ENCODE measurements at places on chromosomes 1 and 21.
A peak's percentile ranks its signal among the peaks of the same experiment; 100 is the strongest.

GRCh38 chr1:5566924-5567323, 425.3 kb downstream of the NPHP4 start:
- no peak for DNase-seq

- peak; percentile 9 for DNase-seq
These were observed 38.1 kb downstream of the CD160 start for GRCh38 chr1:145757420-145757819.

DNA sequence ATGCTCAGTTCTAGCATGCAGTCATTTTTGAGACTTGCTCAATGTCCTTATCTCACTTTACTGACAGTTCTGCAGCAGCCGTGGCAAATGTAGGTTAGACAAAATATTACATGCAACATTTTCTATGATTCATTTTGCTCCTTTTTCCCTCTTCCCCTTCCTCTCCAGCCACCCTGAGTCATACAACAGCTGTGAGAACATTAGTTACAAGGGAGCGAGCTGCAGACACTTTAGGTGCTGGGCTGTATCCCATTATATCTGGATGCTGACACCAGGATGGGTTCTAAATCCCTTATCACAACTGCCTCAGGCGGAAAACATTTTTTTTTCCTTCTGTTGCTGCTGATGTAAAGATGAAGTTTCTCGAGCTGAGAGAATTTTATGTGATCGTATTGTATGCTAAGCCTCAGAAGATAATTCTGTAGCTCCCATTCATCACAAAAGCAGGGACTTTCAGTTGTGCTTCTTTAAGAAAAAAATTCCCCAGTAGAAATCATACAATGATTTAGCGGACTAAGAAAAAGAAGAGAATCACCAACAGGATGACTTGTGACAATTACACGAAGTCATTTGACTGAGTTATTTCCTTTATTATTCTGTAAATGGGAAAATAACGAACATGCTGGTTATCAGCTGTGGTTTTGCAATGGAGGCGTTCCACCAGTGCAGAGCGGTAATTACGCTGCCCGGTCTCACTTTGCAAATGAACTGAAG, 345.0 kb downstream of the DISC1 start:
- DNase-seq, result peak; percentile 89

DNA sequence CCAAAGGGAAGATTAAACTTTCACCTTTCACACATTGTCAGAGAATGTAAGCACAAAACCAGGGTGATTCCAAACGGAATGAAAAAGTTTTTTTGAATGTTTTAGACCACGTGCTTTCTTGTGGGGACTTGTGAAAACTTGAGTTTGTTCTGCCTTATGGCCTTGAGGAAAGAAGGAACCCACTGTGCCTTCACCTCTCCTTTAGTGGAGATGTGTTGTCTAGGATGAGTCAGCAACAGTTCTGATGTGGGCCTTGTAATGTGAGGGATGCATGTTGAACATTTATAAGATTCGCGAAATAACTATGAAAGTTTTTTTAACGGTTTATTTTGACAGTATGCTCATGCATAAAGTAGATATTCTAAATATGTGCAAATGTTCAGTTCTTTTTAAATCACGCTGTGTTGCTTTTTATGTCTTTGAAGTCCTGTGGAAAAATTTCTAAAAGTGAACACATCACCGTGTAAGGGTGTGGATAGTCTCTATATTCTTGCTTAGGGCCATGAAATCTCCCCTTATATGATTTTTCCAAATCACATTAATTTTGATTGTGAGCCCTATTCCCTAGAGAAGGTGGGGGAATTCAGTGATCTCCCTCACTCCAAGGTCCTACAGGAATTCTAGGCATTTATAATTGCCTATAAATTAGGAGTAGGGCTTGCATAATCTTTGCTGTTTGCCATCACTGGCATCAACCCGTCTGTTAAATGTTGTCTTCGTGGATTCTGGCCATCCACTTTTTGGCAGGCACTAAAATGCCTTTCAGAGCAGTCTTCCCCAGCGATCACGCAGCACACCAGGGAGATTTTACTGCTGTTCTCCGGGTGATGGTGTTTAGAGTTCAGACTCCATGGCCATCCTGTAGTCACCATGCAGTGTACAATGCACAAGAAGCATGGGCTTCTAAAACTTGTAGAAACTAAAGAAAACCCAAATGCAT, 47.4 kb downstream of the PLA2G4A start:
- DNase-seq, result no peak

GRCh38 chr1:93681989-93682412, 364 bp upstream of the BCAR3 start:
- DNase-seq, result no peak

- no peak for DNase-seq
These were observed 41.7 kb downstream of the CD53 start for GRCh38 chr1:110914676-110915075.

- DNase-seq, result peak; percentile 35
These were observed 78.1 kb upstream of the ZNF644 start for GRCh38 chr1:91099746-91100621.

DNA sequence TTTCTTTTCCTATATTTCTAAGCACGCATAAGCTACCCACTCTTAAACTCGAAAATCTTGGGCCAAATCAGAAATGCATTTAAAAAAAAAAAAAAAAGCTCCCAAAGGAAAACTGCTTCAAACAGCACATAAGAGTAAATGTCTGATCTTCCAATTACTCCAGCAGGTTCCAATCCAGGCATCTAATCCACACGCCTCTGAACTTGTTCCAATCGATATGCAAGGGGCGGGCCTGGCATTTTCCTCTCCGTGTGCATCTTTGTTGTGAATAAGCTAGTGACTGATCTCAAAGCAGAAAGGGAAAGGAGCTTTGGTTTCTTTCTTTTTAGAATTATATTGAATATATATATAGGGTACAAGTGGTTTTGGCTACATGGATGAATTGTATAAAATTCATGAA, 365.5 kb downstream of the PRDM2 start:
- no peak for DNase-seq

DNA sequence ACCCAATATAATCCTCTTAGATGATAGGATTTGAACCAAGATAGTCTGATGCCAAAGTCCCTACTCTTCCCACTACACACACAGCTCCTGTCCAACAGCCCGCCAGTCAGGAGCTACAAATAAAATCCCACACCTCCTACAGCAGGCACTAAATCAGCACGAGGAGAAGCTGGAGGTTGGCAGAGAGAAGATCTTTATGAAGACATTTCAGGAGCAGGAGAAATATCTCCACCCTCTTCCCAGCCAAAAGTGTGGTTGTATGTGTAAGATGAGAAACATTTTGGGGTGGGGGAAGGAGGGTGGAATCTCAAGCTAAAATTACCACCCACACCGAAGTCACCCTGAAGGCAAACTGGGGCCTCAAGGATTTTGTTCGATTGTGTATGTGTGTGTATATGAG, 54.5 kb downstream of the PLXNA2 start:
- no peak for DNase-seq

DNA sequence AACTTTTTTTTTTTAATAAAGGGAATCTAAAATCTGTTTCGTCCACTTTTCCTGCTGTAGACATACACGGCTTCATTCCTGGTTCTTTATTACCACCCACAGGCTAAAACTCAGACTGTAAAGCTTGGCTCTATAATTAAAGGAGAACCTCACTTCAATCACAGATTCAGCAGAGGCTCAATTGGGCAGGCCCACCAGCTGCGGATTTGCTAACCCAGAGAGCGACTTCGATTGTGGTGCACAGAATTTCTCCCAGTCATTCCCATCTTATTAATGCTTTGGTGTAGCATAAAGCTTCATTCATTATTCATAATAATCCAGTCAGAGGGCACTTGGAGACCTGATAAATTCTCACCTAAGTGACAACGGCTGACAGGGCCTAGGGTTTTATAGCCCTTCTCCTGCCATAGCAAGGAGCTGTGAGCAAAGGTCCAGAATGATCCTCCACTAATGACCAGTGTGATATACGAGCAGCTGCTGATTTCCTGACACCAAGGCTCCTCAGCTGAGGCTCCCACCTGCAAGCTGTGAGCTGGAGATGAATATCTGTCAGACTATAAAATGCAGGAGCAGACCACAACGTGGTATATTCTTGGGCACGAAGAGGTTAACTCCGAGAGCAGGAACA, 149.0 kb downstream of the ATP6V1G3 start:
- no peak for DNase-seq

GRCh38 chr1:66705110-66705509, 47.1 kb upstream of the DYNLT5 start:
- no peak for DNase-seq

DNA sequence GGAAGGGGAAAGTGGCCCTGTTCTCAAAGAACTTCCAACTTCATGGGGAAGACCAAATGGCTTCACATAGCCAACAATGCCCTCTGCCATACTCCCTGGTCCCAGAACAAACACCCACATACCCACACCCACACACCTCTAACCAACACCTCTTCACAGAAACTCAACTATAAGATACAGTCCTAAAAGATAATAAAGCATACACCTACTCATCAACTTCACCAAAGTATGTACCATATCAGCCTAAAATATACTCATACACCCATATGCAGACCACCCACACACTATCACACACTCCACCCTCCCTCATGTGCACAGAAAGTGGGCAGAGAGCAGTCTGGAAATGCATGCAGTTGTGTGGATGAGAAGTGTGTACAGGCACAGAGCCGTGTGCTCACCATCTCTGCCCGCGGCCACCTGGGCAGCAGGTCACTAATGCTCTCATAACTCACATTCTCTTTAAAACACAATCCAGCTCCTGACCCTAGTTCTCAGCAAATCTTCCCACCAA, 27.7 kb downstream of the IQGAP3 start:
- no peak for DNase-seq

- DNase-seq, result no peak
These were observed 50.7 kb upstream of the GPR157 start for GRCh38 chr1:9179463-9180110.

GRCh38 chr1:82044536-82044935, 243.8 kb downstream of the ADGRL2 start:
- DNase-seq, result no peak

- no peak for DNase-seq
These were observed 36.1 kb upstream of the IVNS1ABP start for GRCh38 chr1:185353124-185353523.

- no peak for DNase-seq
These were observed 68.9 kb downstream of the C4BPA start for GRCh38 chr1:207172885-207173284.

- DNase-seq, result peak; percentile 74
These were observed 122.6 kb upstream of the PPP2R5A start for GRCh38 chr1:212162635-212163034.

DNA sequence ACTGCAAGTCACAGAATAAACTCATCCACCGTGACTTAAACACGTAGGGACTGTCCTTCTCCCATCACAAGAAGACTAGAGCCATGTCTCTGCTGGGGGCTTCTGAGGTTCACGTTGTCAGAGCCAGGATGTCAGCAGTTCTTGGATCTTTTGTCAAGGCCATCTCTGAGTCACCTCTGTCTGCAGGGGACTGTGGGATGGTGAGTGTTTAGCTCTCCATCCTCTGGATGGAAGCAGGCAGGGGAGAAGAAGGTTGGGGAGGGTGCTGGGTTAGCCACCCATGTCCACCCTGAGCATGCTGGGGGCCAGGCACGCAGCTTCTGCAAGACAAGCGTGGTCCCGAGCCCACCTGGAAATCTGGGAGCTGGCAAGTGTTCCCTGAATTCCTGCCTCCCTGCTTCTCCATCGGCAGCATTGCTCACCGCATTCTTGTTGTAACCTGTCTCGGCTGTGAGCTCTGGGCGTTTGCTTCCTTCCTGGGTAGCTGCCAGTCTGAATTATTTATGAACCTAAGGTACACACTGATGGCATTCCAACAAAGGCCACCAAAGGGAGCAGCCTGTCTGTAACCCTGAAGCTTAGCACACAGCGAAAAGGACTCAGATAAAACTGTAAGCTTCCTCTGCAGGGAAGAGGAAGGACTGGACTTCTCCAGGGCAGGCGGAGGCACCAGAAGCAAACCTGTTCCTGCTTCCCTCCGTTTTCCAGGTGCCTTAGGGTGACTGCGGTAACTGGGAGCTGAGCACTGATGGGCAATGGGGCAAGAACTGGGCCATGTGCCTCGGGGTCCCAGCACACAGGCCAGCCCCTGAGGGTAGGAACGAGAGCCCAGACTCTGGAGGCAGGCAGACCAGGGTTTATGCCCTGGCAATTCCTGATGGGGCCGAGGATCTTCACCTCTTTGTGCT, 88.6 kb downstream of the RIPK4 start:
- DNase-seq, result peak; percentile 66

DNA sequence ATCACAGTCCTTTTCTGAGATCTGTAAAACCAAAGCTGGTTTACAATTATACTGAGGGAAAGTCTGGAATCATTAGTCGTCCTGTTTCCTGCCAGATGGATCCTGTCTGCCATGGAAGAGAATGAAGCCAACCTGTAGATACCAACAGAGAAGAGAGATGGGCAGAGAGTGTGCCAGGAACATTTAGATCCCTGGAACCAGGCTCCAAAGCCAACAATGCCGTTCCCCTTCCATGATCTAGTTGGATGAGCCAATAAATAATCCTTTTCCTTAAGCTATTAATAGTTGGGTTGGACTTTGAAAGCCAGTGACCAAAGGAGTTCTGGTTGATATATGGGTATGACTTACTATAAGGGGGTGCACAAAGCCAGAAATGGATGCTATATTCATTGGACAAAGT, 15.0 kb downstream of the CAPN8 start:
- DNase-seq, result no peak

- no peak for DNase-seq
These were observed 15.3 kb upstream of the TGFBR3 start for GRCh38 chr1:91901231-91901630.

DNA sequence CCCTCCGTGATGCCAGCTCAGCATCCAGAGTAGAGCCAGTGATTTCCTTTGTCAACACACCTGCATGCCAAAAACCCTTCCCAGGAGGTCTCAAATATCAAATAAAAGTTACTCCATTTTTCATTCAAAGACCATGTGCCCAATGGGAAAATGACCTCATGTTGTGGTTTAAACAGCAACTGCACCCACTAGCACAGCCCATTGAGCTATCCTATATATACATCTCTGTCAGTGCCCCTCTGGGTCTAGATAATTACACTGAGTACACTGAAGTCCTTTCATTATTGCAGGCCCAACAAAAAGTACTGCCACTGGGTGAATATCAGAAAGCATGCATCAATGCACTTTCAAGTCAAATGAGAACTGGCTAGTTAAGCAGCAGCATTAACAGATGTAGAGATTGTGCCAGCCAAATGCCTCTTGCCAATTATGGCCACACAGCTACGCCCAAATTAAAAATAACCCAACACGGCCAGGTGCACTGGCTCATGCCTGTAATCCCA, 117.7 kb downstream of the SLC45A1 start:
- DNase-seq, result no peak

GRCh38 chr1:22643928-22644327, 495 bp downstream of the C1QC start:
- no peak for DNase-seq

DNA sequence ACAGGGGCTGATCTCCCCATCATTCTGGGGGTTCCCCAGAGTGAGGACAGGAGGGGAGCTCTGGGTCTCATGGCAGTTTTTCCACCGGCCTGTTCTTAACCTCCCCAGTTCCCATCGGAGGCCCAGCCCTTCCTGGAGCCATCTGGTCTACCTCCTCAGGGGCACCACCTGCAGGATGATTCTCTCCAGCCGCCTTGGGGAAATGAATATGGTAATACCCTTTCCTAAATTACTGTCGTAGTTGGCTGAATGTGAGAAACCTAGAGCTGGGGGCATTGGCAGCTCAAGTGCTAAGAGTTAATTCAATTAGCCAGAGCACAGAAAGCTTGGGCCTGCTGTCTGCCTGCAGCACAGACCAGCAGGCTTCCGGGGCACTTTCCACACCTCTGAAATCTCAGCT, 64.9 kb downstream of the TAS1R2 start:
- no peak for DNase-seq

- DNase-seq, result no peak
These were observed 181.7 kb downstream of the ROR1 start for GRCh38 chr1:63955370-63956145.

- no peak for DNase-seq
These were observed 54.6 kb downstream of the RAP1GAP start for GRCh38 chr1:21614419-21615115.
